ENCODE measurements at places on chromosomes 1 and 21. TPM values are rescaled to one million over a fixed set of nuclear protein-coding genes. Genes with fewer than 3 reads are reported as not detected.
A peak's percentile ranks its signal among the peaks of the same experiment; 100 is the strongest.

The PAX7 gene
- not detected for total RNA-seq

DNA sequence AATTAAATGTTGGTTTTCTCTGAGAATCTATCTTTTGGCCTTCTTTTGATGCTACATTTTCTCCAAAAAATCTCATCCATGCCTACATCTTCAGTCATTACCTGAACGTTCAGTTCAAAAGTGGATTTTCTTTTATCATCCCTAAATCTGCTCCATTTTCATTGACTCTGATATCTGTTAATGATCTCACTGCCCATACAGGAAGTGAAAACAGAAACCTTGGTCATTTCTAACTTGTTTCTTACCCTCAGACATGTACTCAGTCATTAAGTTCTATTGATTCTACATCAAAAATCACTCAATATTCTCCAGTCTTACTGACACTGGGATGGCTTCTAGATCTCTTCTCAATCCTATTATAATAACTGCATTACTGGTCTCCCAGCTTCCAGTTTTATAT is 22.7 kb downstream of the PRKACB start:
- no peak overlapping the region for H3K4me3 ChIP-seq
- H3K27me3 ChIP-seq: no peaks in the 10 kb centered on the region
- H3K27ac ChIP-seq: 0 out of 2 replicates have a peak overlapping the region, but pooled peaks have one; percentile 8
- DNase-seq: no peak
- no peaks in the 10 kb centered on the region for H3K36me3 ChIP-seq

DNA sequence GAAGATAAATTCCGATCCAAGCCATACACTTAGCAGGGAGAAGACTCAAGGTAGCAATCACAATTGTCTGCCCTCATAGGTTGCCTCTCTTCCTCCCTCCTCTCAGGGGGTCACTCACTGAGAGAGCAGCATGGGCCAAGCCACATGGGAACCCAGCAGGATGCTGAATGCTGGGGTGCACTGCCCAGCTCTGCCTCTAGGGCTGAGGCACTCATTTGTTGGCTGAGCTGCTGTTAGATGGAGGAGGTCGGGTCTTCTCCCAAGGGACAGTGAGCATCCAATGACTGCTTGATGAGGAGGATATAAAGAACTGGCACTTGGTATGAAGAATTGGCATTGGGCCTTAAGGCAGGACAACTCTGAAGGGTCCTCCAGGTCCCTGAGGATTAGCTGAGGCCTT is 418.8 kb downstream of the SIPA1L2 start:
- no peaks in the 10 kb centered on the region for H3K27me3 ChIP-seq
- no peak for DNase-seq
- H3K4me3 ChIP-seq: no peak overlapping the region
- H3K36me3 ChIP-seq: no peaks in the 10 kb centered on the region
- no peak overlapping the region for H3K27ac ChIP-seq

The PIGM gene
- 4.4 TPM for total RNA-seq

DNA sequence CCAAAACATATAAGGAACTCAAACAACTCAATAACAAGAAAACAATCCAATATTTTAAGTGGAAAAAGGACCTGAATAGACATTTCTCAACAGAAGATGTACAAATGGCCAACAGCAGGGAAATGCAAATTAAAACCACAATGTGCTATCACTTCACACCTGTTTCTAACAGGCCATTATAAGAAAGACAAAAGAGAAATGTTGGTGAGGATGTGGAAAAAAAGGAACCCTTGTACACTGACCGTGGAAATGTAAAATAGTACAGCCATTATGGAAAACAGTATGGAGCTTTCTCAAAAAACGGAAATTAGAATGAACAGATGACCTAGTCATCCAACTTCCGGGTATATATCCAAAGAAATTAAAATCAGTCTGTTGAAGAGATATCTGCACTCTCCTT is 37.8 kb upstream of the CD2 start:
- H3K27me3 ChIP-seq: no peaks in the 10 kb centered on the region
- H3K4me3 ChIP-seq: no peak overlapping the region
- no peak for DNase-seq
- H3K27ac ChIP-seq: no peak overlapping the region

DNA sequence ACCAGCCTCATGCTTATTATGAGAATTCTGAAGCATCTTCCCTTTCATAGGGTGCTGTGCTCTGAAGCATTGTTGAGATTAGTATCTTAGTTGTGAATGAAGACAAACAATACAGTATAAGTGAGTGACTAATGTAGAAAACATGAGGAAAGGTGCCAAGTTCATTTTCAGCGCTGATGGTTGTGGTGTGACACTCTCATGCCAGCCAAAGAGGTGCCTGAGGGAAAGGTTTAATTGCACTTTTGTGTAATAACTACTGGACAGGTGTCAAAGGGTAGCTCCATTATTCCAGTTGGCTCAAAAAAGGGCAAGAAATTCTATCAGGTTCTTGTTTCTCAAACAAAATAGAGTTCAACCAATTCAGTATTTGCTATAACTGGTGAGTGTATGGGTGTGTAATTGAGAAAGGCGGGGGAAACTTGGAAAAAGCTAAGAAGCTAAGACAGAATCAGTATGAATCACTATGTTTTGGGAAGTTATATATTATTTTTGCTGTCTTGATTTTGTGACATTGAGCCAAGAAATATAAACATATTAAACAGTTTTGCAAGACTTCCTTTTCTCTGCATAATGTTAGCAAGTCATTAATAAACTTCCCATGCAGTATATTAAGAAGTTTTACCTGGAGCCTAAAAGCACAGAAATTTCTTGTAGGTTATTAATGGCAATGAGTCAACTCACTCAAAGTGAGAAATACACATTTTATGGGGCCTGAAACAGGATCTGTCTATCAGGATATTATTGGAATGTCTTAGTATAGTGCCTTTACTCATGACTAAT is 31.8 kb downstream of the KCNK2 start:
- DNase-seq: peak; percentile 33
- no peak overlapping the region for H3K4me3 ChIP-seq

- no peak for DNase-seq
- H3K27me3 ChIP-seq: no peaks in the 10 kb centered on the region
- H3K4me1 ChIP-seq: no peaks in the 10 kb centered on the region
Observed at GRCh38 chr21:26967062-26967913, at the start of gene ADAMTS5. Gene ADAMTS5 (minus strand): TSS chr21:26967088. CDS start chr21:26966391, 697 bp downstream.

The CSF3R gene
- total RNA-seq: 0.31 TPM

GRCh38 chr1:174197547-174197946 is 38.2 kb downstream of the RABGAP1L start:
- DNase-seq: no peak
- H3K4me1 ChIP-seq: peaks cover 7% of the 10 kb centered on the region
- no peak overlapping the region for H3K27ac ChIP-seq
- no peak overlapping the region for H3K4me3 ChIP-seq
- H3K36me3 ChIP-seq: no peaks in the 10 kb centered on the region

- no peak for DNase-seq
- no peaks in the 10 kb centered on the region for H3K27me3 ChIP-seq
- H3K4me3 ChIP-seq: no peak overlapping the region
- no peaks in the 10 kb centered on the region for H3K36me3 ChIP-seq
Observed at GRCh38 chr1:153556348-153556747, 7.3 kb upstream of the S100A3 start.

DNA sequence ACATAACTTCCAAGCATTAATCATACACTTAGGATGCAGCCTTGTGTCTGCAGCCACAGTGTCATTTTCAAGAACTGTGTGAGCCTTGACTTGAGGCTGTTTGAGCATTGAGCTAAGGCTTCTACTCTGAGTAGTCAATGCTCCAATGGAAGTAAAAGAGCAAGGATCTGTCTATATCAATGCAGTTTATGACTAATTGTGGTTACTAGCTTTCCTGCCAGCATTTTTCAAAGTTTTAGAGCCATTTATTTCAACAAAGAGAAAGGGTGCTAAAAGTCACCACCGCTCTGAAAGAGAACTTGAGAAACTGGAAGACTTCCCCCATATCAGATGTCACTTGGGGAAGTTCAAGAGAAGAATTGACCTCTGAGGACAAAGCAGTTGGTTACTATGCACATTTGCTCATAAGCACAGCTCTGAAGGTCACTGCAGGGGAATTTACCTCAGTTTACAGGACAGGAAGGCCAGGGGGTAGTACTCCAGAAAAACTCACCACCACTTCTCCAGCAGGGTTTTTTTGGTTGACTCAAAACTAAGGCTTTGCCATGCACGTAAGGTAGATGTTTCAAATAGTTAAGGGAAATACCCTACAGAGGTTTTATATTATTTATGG is 24.5 kb upstream of the RGS1 start:
- H3K4me1 ChIP-seq: no peaks in the 10 kb centered on the region
- H3K36me3 ChIP-seq: no peaks in the 10 kb centered on the region
- DNase-seq: no peak
- no peaks in the 10 kb centered on the region for H3K27me3 ChIP-seq
- H3K4me3 ChIP-seq: no peak overlapping the region

The BRINP3 gene
- total RNA-seq: 1.0 TPM
